ENCODE measurements at places on chromosomes 5 and 9.

DNA sequence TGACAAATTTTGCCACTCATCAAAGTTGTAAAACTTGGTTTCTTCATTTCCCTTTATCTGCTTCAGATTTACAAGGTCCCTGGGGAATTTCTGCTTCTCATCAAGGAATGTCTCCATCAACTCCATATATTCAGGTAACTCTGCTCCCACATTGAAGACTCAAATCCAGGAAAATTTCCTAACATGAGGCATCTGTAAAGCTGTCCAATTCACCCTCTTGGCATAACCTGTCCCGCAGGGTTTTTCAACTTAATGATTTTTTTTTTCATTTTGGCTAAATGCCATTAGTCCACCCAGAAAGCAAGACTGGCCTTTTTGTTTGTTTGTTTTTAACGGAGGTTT is 50.2 kb upstream of the SLC30A5 start:
- H3K27me3 ChIP-seq = no peaks in the 10 kb centered on the region
- DNase-seq = no peak
- peak overlapping the region; percentile 83 for H3K4me3 ChIP-seq
- no peaks in the 10 kb centered on the region for H3K36me3 ChIP-seq

GRCh38 chr5:84724683-84725082 is 340.0 kb upstream of the EDIL3 start:
- H3K27ac ChIP-seq = no peak overlapping the region
- no peak overlapping the region for H3K4me3 ChIP-seq
- H3K4me1 ChIP-seq = no peaks in the 10 kb centered on the region
- DNase-seq = no peak

DNA sequence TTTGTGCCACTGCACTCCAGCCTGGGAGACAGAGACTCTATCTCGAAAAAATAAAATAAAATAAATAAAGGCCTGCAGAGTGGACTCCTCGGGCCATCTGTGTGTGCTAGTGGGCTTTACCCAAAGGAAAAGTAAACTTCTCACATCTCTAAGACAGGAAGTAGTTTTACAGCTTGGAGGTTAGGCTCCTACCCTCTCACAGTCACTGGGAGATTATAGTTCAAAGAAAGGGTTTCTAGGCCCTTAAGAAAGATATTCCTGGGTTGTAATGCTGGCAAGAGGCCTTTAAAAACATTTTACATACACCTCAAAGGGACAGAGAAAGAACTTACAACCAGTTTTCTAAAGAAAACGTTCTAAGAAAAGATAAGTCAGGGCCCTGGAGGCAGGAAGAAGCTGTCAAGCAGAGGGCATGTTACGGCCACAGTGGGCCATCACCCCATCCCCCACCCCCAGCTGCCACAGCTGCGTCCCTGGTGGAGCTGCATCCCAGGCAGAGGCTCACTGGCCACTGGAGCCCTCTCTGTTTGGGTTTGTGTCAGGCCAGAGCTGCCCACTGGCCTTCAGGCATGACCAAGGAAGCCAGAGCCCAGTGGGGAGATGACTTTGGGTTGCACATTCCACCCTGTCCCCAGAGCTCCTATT is 78.1 kb upstream of the CDK20 start:
- DNase-seq = no peak
- no peak overlapping the region for H3K27ac ChIP-seq
- H3K36me3 ChIP-seq = no peaks in the 10 kb centered on the region
- H3K4me1 ChIP-seq = peaks cover 1% of the 10 kb centered on the region
- peaks cover 6% of the 10 kb centered on the region for H3K27me3 ChIP-seq

DNA sequence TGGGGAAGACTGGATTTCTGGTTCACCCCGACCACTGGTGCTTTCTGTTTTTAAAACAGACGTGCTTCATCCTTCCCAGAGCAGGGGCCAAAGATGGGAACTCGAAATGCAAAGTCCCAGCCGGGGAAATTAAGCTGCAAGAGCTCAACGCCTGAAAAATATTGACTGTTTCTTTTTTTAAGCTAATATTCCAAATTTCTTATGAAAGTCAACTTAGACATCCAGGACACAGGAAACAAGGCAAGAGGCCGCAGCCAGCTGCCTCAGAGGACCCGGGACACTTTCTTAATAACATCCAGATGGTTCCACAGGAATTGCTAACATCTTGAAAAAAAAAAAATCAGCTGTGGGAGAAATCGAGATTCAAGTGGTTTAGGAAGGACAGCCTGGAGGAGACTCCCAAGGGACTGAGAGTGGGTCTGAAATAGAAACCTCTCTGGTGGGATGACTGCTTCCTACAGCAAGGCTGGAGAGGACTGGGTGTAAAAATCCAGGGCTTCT is 144.9 kb downstream of the FGF1 start:
- DNase-seq = no peak
- H3K4me1 ChIP-seq = peaks cover 5% of the 10 kb centered on the region
- no peaks in the 10 kb centered on the region for H3K36me3 ChIP-seq
- peaks cover 15% of the 10 kb centered on the region for H3K27me3 ChIP-seq
- H3K27ac ChIP-seq = no peak overlapping the region
- H3K4me3 ChIP-seq = no peak overlapping the region

DNA sequence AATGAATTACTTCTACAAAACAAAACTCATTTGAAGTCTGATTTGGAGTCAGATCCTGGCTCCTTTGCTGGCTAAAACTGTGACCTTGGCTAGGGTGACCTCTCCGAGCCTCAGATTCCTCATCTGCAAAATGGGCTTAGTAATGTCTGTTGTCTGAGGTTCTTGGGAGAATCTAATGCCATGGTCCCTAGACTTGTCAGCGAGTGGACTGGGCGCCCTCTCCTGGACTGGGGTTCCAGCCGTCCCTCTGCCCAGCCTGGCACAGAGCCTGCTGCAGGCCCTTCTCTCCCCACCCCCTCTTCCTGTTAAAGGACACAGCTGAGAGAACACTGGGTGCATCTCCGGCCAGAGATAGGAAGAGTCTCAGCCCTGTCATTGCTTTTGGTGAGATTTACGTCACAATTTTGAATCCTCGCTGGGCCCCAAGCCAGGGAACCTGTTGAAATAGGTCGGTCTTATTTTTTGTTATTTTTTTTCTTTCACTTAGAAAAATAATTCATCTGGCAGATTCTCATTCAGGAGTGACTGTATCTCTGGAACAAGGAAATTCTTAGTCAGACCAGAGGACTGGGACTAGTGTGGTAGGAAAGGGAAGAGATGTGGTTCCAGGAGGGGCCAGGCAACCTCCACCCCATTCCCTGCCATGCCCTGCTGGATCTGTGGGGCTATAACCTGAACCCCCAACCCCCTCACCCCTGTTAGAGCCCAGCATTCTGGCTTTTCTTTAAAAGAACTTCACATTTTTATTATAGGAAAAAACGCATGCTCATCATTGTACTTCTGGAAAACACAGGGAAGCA is 48.2 kb upstream of the RPL26L1 start:
- DNase-seq = peak; percentile 24
- H3K4me3 ChIP-seq = no peak overlapping the region
- peaks cover 12% of the 10 kb centered on the region for H3K4me1 ChIP-seq
- no peak overlapping the region for H3K27ac ChIP-seq
- peaks cover 6% of the 10 kb centered on the region for H3K36me3 ChIP-seq
- no peaks in the 10 kb centered on the region for H3K27me3 ChIP-seq

GRCh38 chr9:71985297-71985911 is 74.0 kb downstream of the C9orf85 start:
- peaks cover 4% of the 10 kb centered on the region for H3K36me3 ChIP-seq
- no peak overlapping the region for H3K27ac ChIP-seq
- no peaks in the 10 kb centered on the region for H3K4me1 ChIP-seq

- H3K27ac ChIP-seq = no peak overlapping the region
- no peaks in the 10 kb centered on the region for H3K36me3 ChIP-seq
- no peak for DNase-seq
- H3K4me3 ChIP-seq = no peak overlapping the region
- H3K4me1 ChIP-seq = peaks cover 7% of the 10 kb centered on the region
These were observed 65.8 kb upstream of the CHD1 start for GRCh38 chr5:98994611-98995010.

DNA sequence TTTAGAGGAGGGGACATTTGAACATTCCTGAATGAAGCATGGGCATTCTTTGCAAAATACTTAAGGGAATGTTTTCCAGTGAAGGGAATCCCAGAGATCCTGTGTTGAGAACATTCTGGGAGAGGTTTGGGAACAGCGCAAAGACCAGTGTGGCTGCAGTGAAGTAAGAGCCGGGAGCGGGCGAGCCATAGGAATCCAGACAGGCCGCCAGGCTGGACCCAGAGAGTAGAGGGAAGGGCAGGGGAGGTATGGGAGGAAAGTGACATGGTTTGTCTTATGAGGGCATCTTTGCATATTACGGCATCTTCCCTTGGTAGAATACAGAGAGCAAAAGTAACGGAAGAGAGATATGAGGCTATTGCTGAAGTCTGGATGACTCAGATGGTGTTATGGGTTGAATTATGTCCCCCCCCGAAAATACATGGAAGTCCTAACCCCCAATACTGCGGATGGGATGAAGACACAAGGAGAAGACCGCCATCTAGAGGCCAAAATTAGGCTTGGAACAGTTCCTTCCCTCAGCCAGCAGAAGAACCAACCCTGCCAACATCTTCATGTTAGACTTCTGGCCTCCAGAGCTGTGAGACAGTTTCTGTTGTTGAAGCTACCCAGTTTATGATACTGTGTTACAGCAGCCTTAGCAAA is 268.2 kb downstream of the MAST4 start:
- H3K4me3 ChIP-seq = no peak overlapping the region
- H3K36me3 ChIP-seq = no peaks in the 10 kb centered on the region
- H3K4me1 ChIP-seq = no peaks in the 10 kb centered on the region
- DNase-seq = no peak

DNA sequence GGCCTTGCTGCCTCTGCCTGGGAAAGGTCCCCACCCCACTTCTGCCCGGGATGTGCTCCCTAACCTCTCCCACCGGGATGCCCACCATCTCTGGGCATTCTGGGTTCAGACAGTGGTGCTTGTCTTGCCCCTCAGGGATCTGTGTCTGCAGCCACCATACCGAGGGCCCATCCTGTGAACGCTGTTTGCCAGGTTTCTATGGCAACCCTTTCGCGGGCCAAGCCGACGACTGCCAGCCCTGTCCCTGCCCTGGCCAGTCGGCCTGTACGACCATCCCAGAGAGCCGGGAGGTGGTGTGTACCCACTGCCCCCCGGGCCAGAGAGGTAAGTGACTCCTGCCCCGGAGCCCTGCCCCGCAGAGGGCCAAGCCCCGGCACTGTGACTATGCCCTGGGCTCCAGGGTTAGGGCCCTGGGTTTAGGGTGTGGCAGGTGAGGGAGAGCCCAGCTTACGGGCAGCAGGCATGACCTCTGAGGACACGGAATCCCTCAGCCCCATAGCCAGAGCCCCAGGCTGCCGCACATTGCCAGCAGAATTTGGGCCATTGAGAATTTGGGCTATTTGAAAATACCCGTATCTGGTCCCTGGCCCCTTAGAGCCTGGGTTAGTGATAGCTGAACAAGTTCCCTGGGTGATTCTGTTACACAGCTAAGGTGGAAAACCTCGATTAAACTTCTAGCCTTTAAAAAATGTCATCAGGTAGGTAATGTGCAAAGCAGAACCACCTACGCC is 35.3 kb upstream of the AIF1L start:
- no peaks in the 10 kb centered on the region for H3K27me3 ChIP-seq
- no peak for DNase-seq
- H3K4me1 ChIP-seq = no peaks in the 10 kb centered on the region
- no peaks in the 10 kb centered on the region for H3K36me3 ChIP-seq

DNA sequence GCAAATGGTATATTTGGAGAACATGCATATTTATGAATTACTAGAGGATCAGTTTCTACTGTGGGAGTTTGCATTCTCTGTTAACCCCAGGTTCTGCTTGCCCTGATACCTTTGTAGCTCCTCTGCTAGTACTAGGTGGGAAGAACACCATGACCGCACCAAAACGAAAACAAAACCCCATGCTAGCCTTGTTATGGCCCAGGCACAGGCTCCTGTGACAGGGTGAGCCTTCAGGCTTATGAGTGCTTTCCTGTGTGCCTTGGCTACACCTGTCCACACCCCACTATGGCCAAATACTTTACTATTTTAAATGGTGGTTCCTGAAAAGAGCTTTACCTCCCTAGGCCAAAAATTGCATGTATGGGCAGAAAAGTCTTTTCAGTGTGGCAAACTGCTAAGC is 94.8 kb downstream of the PPIC start:
- H3K27me3 ChIP-seq = no peaks in the 10 kb centered on the region
- H3K4me1 ChIP-seq = no peaks in the 10 kb centered on the region
- peaks cover 2% of the 10 kb centered on the region for H3K36me3 ChIP-seq
- H3K4me3 ChIP-seq = no peak overlapping the region
- no peak for DNase-seq

DNA sequence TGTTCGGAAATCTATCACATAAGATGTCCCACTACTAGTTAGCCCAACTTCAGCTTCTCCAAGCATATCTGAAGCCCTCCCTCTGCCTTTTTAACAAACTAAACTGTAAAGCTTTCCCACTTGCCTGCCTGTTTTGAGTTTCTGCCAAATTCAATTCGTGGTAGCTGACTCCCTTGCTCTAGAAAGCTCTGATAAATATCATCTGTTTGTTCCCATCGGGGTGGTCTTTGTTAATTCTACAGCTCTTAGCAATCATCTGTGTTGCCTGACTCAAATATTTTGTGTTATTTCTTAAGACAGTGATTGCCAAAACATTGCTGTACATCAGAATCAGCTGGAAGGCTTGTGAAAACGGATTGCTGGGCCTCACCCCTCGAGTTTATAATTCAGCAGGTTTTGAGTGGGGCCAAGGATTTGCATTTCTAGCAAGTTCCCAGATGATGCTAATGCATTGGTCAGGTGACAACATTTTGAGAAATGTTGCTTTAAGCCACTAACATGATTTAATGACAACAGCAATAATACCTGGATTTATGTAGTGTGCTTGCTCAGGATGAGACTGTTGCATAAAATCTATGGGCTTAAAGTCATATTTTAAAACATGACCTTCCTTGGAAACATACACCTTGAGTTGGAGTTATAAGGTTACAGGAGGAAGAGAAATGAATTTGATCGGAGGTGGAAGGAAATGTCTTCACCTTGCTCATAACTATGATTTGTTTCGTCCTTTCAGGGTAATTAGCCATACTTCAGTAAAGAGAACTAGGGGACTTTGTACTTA is 631.9 kb downstream of the PSAT1 start:
- H3K4me3 ChIP-seq = no peak overlapping the region
- no peak for DNase-seq
- no peaks in the 10 kb centered on the region for H3K36me3 ChIP-seq
- H3K27me3 ChIP-seq = no peaks in the 10 kb centered on the region
- H3K27ac ChIP-seq = no peak overlapping the region
- H3K4me1 ChIP-seq = no peaks in the 10 kb centered on the region

- H3K4me1 ChIP-seq = peaks cover 24% of the 10 kb centered on the region
- DNase-seq = no peak
- H3K36me3 ChIP-seq = no peaks in the 10 kb centered on the region
- no peak overlapping the region for H3K27ac ChIP-seq
These were observed 341.4 kb downstream of the RAB3C start for GRCh38 chr5:58924306-58924705.
